ENCODE measurements at places on chromosomes 1 and 21. TPM values are rescaled to one million over a fixed set of nuclear protein-coding genes. Genes with fewer than 3 reads are reported as not detected.

DNA sequence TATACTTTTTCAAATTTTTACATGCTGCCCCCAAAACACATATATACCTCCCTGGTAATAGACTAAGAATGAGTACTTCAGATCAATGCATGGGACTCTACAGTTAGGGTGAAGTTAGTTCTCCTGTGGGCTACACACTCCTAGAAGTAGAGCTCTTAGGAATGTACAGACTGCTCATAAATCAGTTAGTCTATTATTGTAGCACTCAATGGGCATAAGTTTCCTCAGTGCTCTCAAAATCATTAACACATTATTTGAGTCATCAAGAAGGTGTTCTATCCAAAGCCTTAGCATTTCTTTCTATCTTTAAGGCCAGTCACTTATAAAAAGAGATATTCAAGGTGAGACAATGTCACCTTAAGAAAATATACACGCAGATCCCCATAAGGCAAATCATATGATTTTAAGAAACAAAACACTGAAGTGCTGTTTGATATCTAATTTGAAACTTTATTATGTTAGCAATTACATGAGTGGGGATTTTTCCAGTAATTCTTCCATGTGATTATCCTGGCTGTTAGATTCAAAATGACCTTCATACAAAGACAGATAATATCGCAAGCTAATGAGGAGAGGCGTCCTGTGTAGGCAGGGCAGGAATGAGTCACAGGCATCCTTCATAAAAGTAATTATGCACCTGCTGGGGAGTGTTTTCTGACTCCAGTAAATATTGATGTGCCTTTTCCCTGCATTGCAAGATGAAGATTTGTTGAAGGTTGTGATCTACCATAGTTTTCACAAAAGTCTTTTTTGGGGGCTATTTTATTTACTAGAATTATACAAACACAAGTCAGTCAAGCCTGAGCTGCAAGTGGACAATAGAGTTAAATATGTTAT is 167.2 kb upstream of the ATP1B1 start:
- DNase-seq, result no peak
- no peaks in the 10 kb centered on the region for H3K36me3 ChIP-seq
- no peaks in the 10 kb centered on the region for H3K4me1 ChIP-seq

GRCh38 chr1:181676269-181676668 is 193.0 kb downstream of the CACNA1E start:
- no peak overlapping the region for H3K4me3 ChIP-seq
- DNase-seq, result peak; percentile 35
- H3K4me1 ChIP-seq, result peaks cover 4% of the 10 kb centered on the region
- H3K36me3 ChIP-seq, result no peaks in the 10 kb centered on the region
- H3K27me3 ChIP-seq, result peaks cover 1% of the 10 kb centered on the region
- no peak overlapping the region for H3K27ac ChIP-seq

- peaks cover 4% of the 10 kb centered on the region for H3K27me3 ChIP-seq
- H3K4me3 ChIP-seq, result no peak overlapping the region
- H3K36me3 ChIP-seq, result peaks cover 21% of the 10 kb centered on the region
- no peak overlapping the region for H3K27ac ChIP-seq
These were observed 11.3 kb downstream of the OLFML3 start for GRCh38 chr1:113990530-113990929.

GRCh38 chr1:67853704-67854103 is 20.4 kb upstream of the GNG12 start:
- no peak overlapping the region for H3K4me3 ChIP-seq
- peak; percentile 87 for DNase-seq
- no peaks in the 10 kb centered on the region for H3K27me3 ChIP-seq
- H3K4me1 ChIP-seq, result no peaks in the 10 kb centered on the region
- no peaks in the 10 kb centered on the region for H3K36me3 ChIP-seq

DNA sequence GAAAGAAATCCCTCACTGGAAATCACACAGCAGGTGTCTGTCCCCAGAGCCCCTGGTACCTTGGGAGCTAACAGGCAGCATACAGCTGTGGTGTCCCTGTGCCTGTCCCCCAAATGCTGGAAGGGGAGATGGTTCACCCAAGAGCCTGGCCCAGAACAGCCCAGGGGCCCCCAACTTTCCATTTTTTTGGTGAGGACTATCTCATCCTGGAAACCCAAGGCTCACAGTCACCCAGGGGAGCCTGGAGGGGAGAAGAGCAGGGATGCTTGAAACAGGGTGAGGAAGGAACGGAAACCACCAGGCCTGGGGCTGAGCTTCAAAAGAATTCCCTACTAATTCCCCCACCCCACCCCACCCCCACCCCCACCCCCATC is 3.6 kb downstream of the SDC3 start:
- H3K4me1 ChIP-seq, result peaks cover 25% of the 10 kb centered on the region
- H3K4me3 ChIP-seq, result no peak overlapping the region
- H3K27me3 ChIP-seq, result peaks cover 11% of the 10 kb centered on the region
- H3K36me3 ChIP-seq, result no peaks in the 10 kb centered on the region
- no peak overlapping the region for H3K27ac ChIP-seq

- no peaks in the 10 kb centered on the region for H3K36me3 ChIP-seq
- no peak overlapping the region for H3K4me3 ChIP-seq
- H3K27me3 ChIP-seq, result peaks cover 14% of the 10 kb centered on the region
- H3K27ac ChIP-seq, result no peak overlapping the region
These were observed 32.0 kb upstream of the LAPTM5 start for GRCh38 chr1:30789388-30790255.

- no peak for DNase-seq
- H3K27me3 ChIP-seq, result peaks cover 5% of the 10 kb centered on the region
These were observed 380.4 kb downstream of the NPHP4 start for GRCh38 chr1:5611851-5612250.

DNA sequence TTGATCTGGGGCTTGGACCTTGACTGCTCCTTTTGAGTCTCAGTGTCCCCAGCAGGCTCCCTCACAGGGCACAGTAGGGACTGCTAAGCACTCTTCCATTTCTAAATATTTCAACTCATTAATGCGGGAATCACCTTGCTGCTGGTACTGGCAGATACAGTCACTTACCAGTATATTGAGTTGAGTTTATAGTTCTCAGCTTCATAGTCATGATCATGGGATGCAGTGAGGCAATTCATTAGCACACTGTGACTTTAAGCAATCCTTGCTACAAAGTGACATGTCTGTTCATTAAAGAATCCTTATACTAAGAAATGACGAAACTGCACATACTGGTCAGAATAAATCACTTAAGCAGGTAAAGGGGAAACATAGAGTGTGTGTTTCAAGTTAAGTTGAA is 240.8 kb downstream of the SPATA17 start:
- no peaks in the 10 kb centered on the region for H3K36me3 ChIP-seq
- no peak overlapping the region for H3K4me3 ChIP-seq
- no peak overlapping the region for H3K27ac ChIP-seq
- DNase-seq, result no peak

DNA sequence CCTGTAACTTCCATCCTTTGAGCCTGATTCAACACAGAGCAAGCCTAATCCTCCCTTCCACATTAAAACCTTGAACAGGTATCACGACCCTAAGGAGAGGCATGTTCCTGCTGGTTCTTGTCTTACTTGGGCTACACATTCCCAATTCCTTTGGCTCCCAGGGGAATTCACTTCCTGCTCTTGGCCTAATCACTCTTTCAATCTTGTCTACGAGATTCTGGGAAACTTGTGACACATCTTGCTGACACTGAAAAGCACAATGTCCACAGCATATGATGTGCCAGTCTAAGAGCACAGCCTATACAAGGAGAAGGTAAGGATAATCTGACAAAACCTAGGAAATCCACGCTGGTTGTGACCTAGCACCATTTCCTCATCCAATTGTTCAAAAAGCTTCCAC is 163.9 kb downstream of the GABPA start:
- H3K4me1 ChIP-seq, result peaks cover 6% of the 10 kb centered on the region
- no peak for DNase-seq
- H3K36me3 ChIP-seq, result peaks cover 11% of the 10 kb centered on the region
- H3K4me3 ChIP-seq, result no peak overlapping the region
- peaks cover 4% of the 10 kb centered on the region for H3K27me3 ChIP-seq

GRCh38 chr1:216926720-216927510 is 203.7 kb upstream of the ESRRG start:
- peaks cover 2% of the 10 kb centered on the region for H3K4me1 ChIP-seq
- H3K36me3 ChIP-seq, result no peaks in the 10 kb centered on the region
- no peak overlapping the region for H3K27ac ChIP-seq
- H3K4me3 ChIP-seq, result no peak overlapping the region

- peaks cover 11% of the 10 kb centered on the region for H3K36me3 ChIP-seq
- no peak overlapping the region for H3K27ac ChIP-seq
- no peak for DNase-seq
- H3K4me1 ChIP-seq, result peaks cover 19% of the 10 kb centered on the region
- peaks cover 8% of the 10 kb centered on the region for H3K27me3 ChIP-seq
These were observed 219.9 kb downstream of the TRABD2B start for GRCh38 chr1:47777322-47777721.

DNA sequence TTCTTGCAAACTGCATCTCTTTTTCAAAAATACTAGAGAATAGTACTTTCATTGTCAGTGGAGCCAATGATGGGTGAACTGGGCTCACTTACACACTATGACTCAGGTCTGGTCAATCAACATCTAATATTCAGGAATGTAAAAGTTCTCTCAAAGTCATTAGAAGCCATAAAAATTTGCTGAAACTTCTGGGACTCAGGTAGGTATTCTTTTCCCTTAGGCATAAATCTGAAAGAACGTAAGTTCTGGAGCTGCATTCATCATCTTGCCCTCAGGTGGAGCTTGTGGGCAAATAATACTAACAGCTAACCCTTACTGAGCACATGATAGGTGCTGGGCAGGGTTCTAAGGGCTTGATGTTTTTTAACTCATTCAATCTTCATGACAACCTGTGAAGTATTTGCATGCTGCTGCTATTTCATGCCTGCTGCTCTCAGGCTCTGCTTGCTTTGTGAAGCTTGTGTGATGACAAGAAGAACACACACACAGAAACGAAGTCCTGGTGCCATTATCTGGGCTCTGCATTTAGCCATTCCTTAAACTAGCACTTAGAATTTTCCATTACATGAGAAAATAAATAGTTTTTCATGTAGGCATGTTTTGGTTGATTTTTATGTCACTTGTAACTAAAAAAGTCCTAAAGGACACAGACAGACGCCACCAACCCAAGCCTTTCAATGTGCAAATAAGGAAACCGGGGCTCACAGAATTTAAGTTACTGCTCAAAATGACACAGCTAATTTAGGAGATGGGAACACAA is 394.2 kb upstream of the LYPLAL1 start:
- no peak overlapping the region for H3K27ac ChIP-seq
- no peaks in the 10 kb centered on the region for H3K36me3 ChIP-seq
- no peak for DNase-seq
- H3K27me3 ChIP-seq, result peaks cover 2% of the 10 kb centered on the region
- H3K4me1 ChIP-seq, result peaks cover 6% of the 10 kb centered on the region

CPT2 gene
- total RNA-seq, result 21.7 TPM

JAM2 gene
- 4.6 TPM for total RNA-seq

PGBD5 gene
- 72.4 TPM for total RNA-seq

NPHS2 gene
- total RNA-seq, result not detected
